ENCODE measurements at places on chromosomes 6 and 20.
A peak's percentile ranks its signal among the peaks of the same experiment; 100 is the strongest.

DNA sequence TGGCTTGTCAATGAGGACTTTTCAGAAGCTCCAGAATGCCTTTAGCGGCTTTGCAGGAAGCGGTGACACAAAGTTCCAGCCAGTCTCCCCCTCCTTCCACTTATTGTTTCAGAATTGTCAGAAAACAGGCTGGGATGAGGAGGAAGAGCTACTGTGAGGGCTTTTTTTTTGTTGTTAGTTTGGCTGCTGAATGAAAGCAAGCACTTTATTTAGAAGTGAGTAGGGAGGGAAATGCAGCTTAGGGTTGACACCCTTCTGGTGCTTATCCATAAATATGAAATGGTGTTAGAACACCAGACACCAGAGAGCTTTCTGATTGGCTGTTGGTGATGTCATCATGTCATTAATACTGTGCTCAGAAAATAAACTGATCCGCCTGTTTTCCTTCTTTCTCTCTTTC, 251.5 kb downstream of the SOX4 start:
- no peak for DNase-seq

DNA sequence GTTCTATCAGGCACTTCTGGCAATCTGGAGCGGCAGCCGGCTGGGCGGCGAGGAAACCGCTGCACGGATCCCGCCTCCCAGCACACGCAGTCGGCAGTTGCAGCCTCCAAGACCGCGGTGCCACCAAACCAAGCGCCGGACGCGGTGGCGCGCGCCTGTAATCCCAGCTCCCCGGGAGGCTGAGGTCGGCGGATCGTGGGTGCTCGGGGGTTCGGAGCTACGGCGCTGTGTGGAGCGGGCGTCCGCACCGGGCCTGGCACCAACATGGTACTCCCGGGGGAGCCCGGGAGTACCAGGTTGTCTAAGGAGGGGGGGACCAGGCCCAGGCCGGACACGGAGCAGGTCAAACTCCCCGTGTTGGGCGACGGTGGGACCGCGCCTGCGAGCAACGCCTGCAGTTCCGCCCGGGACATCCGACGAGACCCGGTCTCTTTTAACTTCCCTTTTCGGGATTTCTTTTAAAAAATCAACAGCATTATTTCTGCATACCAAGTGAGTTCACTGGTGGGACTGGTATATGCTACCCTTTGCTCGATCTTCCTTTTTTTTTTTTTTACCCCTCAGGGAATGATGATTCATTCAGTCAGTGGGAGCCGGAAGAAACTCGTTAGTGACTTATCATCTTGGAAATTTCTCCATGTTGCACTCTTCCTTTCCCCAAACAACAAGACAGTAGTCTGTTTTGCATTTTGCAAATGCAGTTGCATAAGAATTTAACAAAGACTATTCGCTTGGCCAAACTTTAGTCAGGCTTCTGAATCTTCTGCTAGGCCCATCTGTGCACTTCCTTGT, 27.6 kb downstream of the ZNF311 start:
- peak; percentile 73 for DNase-seq

GRCh38 chr20:1383623-1384404, 9.0 kb downstream of the FKBP1A start:
- no peak for DNase-seq

- no peak for DNase-seq
Measured at GRCh38 chr6:167676000-167676665, 150.6 kb upstream of the AFDN start.

GRCh38 chr6:85126485-85127167, 323.3 kb upstream of the NT5E start:
- no peak for DNase-seq

GRCh38 chr20:16368645-16369292, 204.5 kb downstream of the KIF16B start:
- no peak for DNase-seq

- DNase-seq: no peak
Measured at GRCh38 chr20:41219824-41220223, 82.5 kb downstream of the PLCG1 start.

DNA sequence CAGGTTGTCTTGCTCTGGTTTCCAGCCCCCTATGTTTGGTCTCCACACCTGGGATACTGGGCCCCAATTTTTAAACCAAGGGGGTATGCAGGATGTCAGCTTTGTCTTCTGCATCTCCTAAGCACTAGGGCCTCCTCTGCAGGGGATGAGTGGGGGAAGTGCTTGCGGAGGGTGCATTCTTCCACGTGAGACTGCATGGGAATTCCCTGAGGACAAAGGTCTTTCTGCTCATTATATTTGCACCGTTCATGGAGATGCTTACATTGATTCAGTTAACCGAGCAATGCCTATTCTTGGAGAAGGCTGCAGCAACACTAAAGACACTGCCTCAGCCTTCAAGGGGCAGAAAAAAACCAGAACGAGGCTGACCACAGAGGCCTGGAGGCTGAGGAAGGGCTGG, 45.4 kb downstream of the RAB44 start:
- DNase-seq: no peak

Data from suppressor macrophage treated with lipopolysaccharide for 4 hours (primary cell).